NCI-H187 treated with DMSO at 0.1 percent for 48 hours (cell line): ENCODE measurements at places on chromosomes 5 and 9.

DNA sequence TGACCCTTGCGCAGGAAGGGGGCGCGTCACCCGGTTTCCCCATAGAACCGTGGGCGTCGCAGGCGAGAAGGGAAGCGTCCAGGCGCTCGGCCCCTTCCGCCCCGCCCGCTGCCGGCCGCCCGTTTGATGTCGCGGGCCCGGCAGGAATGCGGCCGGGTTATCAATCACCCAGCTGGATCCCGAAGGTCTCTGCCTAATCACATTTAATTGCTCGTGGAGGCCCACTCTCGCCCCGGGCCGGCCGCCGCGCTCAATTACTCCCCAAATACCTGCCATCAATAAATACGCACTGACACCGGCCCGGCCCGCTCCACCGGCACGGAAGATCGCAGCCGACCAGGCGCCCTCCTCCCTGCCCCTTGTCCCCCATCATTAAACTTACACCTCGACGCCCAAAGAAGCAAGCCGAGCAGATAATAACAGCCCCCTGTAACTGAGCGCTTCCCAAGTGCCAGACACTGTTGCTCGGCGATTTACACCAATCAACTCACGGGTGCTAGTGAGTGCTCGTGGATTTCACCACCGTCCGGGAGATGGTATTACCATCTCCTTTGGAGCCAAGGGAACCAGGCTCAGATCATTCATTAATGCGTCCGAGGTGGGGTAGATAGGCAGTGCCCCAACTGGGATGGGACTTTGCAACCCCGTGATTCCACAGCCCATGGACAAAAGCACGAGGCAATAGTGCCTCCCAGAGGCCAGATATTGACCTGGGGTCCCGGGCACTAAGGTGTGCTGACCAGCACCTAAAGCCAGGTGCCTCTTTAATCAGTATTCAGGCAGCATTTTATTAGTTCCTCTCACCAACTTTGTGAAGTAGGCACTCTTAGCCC, 11.3 kb downstream of the MSX2 start:
- no peak for DNase-seq

DNA sequence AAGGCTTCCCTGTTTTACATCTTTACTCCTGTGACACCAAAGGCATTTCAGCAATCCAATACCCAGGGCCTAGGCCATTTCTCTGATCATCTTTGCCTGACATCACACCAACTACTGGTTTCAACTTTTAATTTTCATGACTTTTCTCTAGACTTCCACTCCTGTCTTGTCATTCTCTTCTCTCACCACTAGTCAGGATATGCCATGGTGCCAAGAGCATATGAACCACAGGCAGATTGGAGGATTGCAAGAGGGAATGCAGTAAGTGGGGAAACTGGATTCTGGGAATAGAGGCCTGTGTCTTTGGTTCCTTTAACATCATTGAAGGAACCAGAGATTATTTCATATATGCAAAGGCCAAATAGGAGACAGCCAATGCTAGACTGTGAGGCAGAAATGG, 69.3 kb downstream of the ANKRD31 start:
- DNase-seq: no peak

- DNase-seq: no peak
Observed at GRCh38 chr9:84357275-84357674, 16.7 kb upstream of the SLC28A3 start.

DNA sequence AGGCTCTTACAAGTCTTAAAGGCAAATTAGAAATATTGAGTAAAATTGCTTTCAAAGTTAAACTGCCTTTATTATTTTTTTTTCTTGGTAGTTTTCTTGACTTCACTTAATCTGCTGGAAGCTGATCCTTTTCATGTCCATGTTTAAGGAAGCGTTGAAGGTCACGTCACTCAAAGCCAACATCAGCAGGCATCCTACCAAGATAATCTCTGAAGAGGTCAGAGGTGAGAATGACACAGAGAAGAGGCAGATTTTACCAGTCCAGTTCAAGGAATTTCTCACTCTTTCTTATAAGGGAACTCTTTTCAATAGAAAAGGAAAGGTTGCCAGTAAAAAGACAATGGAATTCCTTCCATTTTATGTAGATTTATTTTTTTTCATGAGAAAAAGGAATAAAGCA, 259.8 kb downstream of the ANXA1 start:
- no peak for DNase-seq

DNA sequence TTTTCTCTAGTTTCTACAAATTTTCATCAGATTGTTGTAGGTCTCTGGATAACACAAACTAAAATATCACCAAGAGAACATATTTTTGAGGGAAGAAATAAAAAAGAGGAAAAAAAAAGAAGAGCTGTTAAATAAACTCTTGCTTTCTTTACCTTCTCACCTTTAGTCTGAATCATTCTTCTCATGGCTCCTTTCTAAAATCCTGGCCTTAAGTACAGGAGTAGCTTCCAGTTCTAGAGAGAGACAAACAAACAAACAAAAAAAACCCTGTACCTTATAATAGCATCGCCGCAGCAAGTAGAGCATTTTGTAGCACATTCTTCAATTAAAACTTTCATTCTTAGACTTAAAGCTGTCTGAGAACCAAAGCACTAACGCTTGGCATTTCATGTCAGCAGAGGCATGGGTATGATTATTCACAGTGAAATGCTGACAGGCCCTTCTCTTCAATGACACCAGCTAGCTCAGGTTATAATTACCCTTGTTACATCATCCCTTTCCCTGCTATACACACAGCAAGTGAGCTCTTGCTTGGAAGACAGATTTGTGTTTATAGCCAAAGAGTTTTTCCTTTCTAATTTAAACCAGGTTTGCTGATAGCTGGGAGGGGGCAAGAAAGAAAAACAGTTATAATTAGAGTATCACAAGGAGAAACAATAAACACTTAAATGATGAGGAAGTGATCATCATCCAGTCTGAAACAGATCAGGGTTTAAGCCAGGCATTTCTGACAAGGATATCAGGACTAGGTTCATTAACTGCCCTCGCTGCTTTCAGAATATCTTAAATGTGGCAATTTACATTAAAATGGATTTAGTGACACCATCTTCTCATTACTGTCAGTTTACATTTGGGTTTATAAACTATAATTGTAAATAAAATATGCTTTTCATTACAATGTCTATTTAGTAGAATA, 510.9 kb upstream of the ZNF608 start:
- DNase-seq: no peak

DNA sequence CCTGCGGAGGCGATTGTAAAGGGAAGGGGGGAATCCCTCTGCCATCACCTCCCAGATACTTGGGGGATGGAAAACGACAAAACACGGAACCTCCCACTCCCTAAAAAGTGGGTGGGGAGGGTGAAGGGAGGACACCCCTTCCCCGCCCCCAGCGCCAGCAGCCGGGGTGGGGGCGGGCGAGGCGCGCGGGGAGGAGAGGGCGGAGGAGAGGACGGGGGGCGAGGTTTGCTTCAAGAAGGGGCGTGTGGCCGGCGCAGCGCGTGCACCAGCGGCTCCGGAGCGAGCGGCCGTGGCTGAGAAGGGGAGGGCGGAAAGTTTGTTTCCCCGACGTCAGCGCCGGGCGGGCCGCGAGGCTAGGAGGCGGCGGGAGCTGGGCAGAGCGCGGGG, at the start of gene PRRX2:
Gene PRRX2, plus strand, starts transcription at position 259 of the 387 bp plus-strand sequence. CDS start 221 bp downstream, outside the sequence.
- no peak for DNase-seq

- no peak for DNase-seq
Observed at GRCh38 chr5:80296121-80296520, 23.7 kb upstream of the SPZ1 start.

- no peak for DNase-seq
Observed at GRCh38 chr9:133713960-133714495, 24.1 kb downstream of the SARDH start.

- no peak for DNase-seq
Observed at GRCh38 chr9:119074017-119074416, 295.2 kb downstream of the BRINP1 start.

DNA sequence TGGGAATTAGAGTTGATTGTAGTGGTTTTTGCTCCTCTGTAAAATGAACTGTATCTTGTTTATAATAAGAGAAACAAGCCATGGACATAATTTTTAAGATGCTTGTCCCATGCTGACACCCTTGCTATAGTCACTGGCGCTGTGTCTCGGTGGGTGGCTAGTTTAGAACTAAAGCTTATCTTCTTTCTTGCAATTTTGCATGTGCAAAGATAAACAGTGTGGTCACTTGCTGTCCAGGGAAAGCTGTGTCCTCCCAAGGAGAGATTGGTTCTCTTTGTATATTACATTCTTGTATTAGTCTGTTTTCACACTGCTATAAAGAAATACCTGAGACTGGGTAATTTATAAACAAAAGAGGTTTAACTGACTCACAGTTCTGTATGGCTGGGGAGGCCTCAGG, 143.8 kb downstream of the MELK start:
- no peak for DNase-seq

DNA sequence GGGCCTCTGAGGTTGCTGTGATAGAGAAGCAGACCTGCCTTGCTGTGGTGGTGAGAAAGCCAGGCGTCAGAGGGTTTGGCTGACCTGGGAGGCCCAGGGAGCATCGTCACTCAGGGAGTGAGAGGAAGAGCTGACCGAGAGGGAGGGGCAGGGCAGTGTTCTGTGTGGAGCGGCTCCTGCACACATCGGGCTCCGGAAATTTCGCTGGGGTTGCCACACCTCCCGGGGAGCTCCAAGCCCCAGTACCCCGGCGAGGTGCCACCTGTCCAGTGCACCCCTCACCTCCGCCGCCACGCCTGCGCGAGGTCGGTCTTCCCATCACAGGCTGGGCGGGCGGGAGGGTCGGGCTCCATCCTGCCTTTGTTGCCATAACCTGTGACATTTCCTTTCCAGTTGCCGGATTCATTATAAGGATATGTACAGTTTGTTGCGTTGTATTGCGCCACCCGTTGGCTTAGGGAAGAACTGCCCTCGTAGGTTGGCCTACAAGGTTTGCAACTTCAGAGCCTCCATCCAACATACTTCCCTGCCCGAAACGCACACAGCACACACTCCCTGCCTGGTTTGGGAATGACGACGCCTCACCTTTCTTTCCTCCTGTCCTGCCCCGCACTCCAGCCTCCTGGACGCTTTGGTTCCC, 223.2 kb downstream of the CACNA1B start:
- DNase-seq: no peak

GRCh38 chr5:135094339-135095051, 60.5 kb upstream of the PITX1 start:
- DNase-seq: no peak

DNA sequence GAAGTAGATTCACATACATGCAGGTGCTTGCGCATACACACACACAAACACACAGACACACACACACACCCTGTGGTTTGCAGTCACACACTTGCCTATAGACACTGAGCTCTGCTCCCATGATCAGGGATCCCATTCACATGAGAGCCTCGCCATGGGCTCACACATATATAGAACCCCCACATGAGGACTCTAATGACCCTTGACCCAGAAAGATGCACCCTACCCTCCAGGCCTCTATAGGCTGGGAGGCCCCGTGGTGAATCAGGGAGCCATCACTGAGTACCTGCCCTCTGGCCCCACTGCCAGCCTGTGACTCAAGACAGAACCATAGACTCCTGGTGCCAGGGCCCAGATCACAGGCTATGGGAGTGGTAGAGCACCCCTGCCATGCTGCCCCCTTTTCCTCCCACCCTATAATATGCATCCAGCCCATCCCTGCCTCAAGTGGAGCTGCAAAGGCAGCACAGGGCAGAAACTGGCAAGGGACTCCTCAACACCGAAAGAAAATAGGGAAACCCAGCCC, 3.3 kb upstream of the AQP3 start:
- no peak for DNase-seq

DNA sequence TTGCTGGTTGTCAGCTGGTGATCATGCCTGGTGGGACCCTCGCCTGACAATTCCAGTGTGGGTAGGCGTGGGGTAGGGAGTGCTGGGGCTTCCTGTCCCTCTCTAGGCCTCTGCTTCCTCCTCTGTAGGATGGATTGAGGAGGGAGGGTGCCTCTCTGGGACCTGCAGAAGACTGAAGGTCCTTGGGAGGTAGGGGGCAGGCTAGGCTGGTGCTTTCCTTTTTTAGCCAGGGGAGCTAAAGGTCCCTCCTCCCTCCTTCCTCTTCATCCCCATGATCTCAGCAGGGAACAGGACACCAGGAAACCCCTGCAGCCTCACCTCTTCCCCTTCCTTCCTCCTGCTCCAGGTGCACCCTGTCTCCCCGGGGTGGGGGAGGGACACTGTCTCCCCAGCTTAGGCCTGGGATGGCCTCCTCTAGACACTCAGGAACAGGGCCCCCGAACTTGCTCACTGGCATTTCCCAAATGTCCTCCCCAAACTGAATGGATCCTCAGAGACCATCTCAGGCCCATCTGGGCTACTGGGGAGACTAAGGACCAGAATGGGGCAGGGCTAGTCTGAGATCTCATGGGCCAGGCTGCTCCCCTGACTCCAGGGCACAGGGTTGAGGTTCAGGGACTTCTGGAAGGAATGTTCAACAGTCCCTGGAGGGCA, 8.4 kb downstream of the SH2D3C start:
- no peak for DNase-seq

GRCh38 chr5:35073160-35073559, 25.4 kb upstream of the AGXT2 start:
- no peak for DNase-seq

GRCh38 chr9:72590824-72591223, 69.4 kb downstream of the TMC1 start:
- DNase-seq: no peak

- no peak for DNase-seq
Observed at GRCh38 chr5:139762615-139763170, 32.9 kb upstream of the PSD2 start.

DNA sequence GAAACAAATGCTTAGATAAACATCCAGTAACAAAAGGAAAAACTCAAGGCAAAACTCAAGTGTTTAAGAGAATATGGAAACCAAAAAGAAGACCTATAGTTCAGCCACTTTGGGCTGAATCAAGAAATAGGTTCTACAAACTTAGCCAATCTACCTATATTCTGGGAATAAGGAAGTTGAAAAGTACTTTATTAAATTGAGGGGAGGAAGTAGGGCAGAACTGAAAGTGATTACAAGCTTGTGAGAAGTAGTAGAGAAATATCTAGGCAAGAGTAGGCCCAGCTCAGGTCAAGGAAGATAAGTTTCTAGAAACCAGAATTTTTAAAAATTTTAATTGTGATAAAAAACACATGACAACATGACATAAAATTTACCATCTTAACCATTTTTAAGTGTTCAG, 384.8 kb upstream of the PCSK5 start:
- DNase-seq: no peak

DNA sequence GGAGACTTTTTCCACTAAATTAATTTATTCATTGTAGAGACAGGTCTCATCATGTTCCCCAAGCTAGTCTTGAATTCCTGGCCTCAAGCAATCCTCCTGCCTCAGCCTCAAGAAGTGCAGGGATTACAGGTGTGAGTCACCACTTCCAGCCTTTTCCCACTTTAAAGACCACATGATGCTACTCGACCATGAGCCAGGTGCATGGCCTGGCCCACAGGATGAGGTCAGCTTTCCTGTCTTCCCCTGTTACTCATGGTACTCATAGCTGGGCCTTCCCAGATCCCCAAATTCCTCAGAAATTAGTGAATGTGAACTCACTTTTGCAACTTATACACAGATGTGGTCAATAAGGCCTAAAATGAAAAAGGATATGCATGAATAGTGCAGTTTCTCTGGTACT, 395.9 kb downstream of the SEMA5A start:
- DNase-seq: no peak
